Hematopoietic multipotent progenitor cell treated with erythropoietin and hydrocortisone succinate and interleukin-3 and kit ligand, for 4 days (in vitro differentiated cells): ENCODE measurements at places on chromosomes 16 and 17.

- DNase-seq: no peak
Observed at GRCh38 chr17:72970797-72971196, 121.7 kb downstream of the SLC39A11 start.

DNA sequence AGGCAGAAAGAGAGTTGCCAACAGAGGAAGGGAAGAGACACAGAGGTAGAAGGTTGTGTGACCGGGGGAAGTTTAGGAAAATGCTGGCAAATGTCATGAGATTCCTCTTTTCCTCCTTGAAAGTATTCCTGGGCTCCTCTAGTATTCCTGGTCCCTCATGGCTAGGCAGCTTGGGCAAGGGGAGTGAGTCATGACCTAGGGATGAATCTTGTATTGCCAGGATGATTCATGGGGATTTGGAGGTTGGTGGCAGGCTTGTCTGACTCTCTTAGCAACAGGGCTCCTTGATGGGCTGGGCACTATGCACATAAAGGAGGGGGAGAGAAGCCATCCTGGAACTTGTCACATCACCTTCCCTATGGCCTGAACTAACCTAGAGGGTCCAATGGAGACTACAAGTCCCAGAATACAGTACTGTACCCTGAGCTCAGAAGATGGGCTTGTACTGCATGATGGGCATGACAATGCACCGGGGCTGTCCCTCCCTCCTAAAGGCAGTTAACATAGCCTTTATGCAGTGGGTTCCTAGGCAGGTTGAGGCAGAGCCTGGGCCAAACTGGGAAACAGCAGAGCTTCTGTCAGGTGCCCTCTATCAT is 2.1 kb upstream of the SEZ6 start:
- no peak for DNase-seq

DNA sequence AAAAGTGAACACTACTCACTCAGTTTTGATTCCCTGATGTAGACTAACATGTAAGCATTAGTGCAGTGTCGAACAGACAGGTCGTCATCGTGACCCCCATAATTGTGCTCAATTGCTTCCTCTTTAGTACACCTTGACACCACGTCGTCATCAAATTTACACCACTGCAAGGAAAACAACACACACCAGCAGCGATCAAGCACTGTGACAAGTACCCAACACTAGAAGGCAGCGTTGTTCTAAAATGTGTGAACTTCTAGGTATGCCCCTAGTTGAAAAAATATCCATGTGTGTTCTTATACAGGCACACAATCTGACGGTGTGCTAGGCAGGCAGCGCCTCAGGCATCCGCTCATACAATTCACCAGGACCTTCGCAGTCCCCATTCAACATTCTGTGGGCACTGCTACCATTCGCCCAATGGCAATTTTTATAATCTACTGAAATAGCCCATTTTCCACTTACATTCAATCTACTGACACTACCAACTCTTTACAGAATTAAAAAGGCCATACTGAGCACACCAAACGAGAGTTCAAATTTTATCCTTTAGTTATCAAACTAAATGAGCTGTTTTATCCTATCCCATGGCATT is 23.1 kb downstream of the LITAFD start:
- peak; percentile 74 for DNase-seq

- no peak for DNase-seq
Observed at GRCh38 chr17:83190004-83190385, 110.6 kb downstream of the METRNL start.

- DNase-seq: no peak
Observed at GRCh38 chr17:83084621-83085056, 5.2 kb downstream of the METRNL start.

GRCh38 chr17:77400445-77400870 is 259.7 kb downstream of the SEC14L1 start:
- DNase-seq: peak; percentile 90

DNA sequence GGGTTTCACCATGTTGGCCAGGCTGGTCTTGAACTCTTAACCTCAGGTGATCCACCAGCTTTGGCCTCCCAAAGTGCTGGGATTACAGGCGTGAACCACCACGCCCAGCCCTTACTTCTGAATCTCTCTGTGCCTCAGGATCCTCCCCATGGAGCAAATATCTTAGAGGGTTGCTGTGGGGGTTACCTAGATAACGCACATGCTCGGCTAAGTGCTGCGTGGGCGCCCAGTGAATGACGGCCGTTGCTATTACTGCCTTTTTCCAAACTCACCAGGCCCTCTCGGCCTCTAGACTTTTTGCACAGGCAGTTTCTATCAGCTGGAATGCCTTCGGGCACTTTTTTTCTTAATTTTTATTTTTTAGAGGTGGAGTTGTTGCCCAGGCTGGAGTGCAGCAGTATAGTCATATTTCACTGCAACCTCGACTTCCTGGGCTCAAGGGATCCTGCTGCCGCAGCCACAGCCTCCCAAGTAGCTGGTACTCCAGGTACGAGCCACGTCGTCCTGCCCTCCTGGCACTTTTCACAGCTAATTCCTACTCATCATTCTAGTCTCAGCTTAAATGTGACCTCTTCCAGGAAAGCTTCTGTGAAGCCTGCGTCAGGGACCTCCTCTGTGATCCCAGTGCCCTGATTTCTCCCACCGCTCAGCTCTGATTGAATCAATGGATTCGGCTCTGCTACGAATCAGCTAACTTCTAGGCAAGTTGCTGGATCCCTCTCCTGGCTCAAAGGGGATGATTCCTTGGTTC is 8.6 kb downstream of the CCDC102A start:
- DNase-seq: no peak

- DNase-seq: no peak
Observed at GRCh38 chr17:72139212-72139611, 18.4 kb downstream of the SOX9 start.

DNA sequence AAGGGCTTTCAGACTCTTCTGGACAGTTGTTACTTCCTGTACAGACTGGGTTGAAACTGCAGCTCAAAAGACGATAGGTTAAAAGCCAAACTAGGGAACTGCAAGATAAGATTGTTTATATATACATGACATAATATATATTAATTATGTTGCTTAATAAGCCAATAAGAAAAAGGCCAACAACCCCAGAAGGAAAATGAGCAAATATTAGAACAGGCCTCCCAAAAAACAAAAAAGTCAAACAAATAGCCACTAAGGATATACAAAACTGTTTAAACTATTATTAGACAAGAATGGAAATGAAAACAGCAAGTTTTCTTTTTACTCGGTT is 495 bp upstream of the CMTR2 start:
- no peak for DNase-seq
